D341Med (cell line): ENCODE measurements at places on chromosomes 2 and 18.

DNA sequence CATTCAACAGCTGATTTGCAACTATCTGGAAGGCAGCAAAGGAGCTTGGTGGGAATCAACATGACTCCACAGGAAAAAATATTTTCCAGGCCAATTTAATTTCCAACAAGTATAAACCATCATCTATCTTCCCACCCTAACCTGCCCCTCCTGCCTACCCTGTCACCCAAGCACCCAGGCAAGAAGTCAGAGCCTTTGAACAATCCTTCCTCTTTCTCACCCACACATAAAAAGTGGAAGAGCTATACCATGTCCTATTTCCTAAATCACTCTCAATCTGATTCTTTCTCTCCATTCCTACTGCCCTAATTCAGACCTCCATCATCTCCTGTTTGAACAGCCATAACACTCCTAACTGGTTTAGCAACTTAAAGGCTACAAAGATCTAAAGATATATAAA, 12.7 kb downstream of the SPIRE1 start:
- DNase-seq, result no peak

GRCh38 chr2:232981356-232981755, 31.7 kb downstream of the NGEF start:
- no peak for DNase-seq

- no peak for DNase-seq
Measured at GRCh38 chr2:162267496-162267895, 24.3 kb upstream of the FAP start.

- DNase-seq, result no peak
Measured at GRCh38 chr2:31219131-31219969, 2.0 kb upstream of the CAPN14 start.

DNA sequence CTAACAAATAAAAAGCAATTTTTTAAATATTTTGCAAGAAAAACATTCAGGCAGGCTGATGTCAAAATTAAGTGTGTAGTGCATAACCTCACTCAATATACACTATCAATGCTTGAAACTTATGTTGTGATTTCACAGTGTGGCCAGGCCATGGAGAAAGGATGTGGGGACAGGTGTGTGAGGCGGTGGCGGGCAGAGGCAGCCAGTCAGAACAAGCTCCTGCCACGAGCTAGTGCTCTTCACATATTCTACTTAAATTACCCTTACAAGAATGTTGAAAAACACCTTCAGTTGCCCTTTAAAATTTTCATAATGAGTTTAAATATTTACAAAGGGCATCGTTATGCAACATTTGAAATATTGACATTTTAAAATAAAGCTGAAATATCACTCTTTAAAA, 43.2 kb downstream of the CYB5A start:
- DNase-seq, result no peak

GRCh38 chr2:71702971-71703898, 249.9 kb downstream of the DYSF start:
- no peak for DNase-seq

- no peak for DNase-seq
Measured at GRCh38 chr2:46878886-46879285, 36.7 kb downstream of the MCFD2 start.

GRCh38 chr2:147294825-147295392, 549.9 kb upstream of the ACVR2A start:
- no peak for DNase-seq

- DNase-seq, result peak; percentile 21
Measured at GRCh38 chr2:72605836-72606442, 219.9 kb downstream of the EXOC6B start.

DNA sequence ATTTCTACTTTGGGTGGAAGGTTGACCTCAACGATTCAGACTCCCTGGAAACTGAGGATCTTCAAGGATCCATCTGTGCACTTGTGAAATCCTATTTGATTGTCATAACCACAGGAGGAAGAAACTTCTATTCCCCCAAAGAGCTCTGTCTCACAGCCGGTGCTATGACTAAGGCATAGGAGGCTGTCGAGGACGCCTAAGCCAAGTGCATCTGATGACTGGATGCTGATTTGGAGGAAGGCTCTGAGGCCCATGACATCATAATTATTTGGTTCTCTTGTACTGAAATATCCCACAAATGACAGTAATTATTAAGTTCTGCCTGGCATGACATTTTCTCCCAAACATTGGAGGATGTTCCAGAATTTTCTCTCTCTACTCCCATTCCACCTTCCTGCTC, 13.8 kb upstream of the KCNF1 start:
- DNase-seq, result no peak

DNA sequence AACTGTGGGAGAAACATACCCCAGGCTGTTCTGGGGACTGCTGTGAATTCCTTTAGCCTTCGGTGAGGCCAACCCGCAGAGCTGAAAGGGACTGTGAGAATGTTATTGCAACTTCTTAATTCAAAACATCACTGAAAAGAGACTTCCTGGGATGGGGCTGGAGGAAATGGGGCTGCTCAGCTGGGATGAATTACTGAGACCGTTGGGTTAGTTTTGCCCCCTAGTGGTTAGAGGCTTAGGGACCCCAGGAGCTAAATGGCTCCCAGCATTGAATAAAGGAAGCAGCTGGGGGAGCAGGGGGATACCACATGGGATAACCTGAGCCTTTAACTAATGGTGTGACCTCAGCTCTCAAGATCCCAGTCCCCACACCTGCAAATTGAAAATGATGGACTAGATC, 941.1 kb upstream of the FANCL start:
- peak; percentile 71 for DNase-seq

- peak; percentile 65 for DNase-seq
Measured at GRCh38 chr2:9110893-9111569, 95.6 kb upstream of the ASAP2 start.

DNA sequence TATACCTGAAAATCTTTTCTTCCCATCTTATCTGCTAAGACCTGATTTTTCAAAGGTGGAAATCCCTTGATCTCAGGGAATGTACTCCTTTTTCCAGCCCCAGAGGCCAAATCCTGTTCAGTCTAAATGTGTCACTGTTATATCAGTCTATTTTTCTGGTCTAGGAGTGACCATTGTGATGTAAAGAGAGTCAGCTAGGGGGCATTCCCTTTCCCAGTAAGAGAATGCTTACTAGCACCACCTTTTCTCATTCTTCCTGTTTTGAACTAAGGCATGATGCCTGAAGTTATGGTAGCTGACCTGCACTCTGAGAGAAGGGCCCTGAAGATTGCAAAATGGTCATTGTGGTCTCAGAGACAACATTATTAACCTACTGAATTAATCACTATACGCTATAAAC, 124.1 kb upstream of the XIRP2 start:
- no peak for DNase-seq

- no peak for DNase-seq
Measured at GRCh38 chr2:223759569-223760430, 77.6 kb downstream of the AP1S3 start.

- DNase-seq, result no peak
Measured at GRCh38 chr18:2891526-2892431, 45.0 kb downstream of the EMILIN2 start.

- DNase-seq, result no peak
Measured at GRCh38 chr2:111032721-111033429, 87.8 kb upstream of the BCL2L11 start.

GRCh38 chr18:27685091-27685490, 491.8 kb downstream of the CDH2 start:
- no peak for DNase-seq

DNA sequence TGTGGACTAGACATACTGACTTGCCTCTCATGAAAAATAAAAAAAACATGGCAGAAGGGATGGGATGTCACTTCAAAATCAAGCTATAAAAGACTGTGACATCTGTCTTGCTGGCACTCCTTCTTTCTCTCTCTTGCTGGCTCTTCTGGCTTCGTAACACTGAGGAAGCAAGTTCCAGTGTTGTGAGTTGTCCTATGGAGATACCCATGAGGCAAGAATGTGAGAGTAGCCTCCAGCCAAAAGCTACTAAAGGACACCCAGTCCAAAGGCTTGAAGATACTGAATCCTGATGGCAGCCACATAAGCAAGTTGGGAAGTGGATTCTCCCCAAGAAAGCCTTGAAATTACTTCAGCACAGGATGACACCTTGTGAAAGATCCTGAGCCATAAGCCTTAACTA, 376.1 kb upstream of the TMEFF2 start:
- DNase-seq, result no peak

- no peak for DNase-seq
Measured at GRCh38 chr2:38233231-38233983, 143.7 kb downstream of the ATL2 start.

DNA sequence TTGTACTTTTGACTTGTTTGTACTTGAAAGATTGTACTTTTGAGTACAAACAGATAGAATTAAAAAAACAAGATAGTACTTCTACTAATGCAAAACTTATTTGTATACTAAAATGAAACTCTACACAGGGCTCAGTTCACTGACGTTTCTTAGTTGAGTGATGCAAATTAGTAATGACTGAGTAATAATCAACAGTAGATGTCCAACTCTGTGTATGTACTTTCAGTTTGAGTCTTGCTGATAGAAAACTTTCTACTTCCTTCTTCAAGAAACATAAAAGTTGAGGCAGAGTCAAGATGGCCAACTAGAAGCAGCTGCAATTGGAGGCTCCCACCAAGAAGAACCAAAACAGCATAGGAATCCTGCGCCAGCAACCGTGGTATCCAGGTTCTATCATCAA, 585.0 kb downstream of the NR4A2 start:
- no peak for DNase-seq

DNA sequence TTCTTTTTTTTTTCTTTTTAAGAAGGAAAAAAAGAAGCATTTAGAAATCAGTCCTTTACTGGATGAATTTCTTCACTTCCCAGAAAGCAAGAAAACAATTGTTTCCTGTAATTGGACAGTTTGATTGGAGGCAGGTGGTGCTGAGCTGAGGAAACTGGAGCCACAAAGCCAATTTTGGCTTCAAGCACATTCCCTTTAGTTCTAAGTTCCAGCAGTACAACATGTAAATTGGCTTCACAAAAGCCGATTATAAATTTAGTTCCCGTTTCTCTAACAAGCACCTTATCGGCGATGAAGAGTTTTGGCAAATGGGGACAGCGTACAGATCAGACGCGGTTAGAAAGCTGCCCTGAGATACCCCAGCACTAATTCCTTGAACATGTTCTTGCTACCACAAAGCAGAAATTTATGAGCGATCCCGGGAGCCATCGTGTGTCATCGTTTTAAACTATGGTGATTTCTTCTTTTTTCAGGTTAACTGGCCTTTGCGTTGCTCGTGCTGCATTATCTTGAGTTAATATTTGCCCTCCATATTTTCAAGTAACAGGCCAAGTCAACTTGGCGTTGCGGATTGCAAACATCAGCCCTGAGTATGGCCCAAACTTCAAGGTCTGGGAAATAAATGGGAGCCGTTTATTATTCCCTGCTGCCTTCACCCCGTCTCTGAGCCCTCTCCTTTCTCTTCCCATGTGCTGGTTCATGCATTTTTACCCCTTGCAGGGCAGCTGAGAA, 190.4 kb upstream of the ID2 start:
- DNase-seq, result no peak

DNA sequence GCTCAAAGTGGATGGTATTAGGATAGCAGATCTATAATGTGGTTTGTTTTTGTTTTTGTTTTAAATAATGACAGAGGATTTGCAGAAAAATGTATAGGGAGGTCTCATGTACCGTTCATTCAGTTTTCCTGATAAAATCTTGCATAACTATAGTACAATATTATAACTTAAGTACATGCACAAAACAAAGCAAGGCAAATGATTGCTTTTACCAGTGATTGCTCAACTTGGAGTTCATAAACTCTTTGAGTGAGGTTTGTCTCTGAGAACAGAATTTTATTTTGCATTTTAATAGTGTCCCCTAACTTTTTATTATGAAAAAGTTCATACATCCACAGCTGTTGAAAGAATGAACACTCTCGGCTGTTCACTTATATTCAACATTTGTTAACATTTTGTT, 96.6 kb downstream of the MAP4K4 start:
- no peak for DNase-seq

GRCh38 chr2:235640926-235641723, 147.3 kb downstream of the AGAP1 start:
- no peak for DNase-seq

DNA sequence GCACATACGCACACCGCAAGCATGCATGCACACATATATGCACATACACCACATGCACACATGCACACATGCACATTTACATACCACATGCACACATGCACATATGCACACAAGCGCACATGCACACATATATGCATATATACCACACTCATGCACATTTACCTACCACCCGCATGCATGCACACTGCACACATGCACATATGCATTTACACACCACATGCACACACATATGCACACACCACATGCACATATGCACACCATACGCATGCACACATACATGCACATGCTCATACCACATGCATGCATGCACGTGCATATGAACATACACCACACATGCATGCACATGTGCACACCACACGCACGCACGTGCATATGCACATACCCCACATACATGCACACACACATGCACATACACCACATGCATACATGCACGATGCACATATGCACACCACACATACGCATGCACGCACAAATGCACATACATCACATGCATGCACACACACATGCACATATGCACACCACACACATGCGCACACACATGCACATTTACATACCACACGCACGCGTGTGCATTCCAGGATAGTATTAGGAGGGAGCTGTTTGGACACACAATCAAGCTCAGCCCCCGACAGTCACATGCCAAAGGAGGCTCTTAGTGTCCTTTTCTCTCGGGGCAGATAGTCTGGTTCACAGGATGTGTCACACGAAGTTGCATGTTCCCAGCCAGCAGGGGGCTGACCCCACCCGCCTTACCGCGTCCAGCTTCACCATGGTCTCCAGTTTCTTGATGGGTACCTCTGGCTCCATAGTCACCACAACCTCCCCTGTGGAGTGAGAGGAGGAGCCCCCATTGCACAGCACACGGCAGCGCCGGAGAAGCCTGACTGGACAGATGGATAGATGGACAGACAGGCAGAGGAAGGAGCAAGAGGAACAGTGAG, 5.9 kb downstream of the OTOF start:
- no peak for DNase-seq

DNA sequence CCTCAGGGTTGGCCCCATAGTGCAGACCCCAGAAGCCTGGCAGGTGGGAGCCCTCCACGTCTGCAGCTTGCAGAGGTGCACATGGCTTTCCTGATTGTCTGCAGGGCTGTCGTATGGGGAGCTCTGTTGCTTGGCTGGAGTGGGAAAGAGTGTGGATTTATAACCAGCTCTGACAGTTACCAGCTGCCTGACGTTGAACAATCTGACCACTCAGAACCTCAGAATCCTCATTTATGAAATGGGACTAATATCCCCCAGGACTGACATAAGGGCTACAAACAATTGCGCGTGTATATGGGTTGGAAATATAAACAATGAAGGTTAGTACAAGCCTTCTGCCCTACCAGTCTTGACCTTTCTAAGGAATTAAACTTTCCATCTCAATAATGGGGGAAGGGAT, 13.9 kb upstream of the PXDN start:
- DNase-seq, result no peak

GRCh38 chr2:105645938-105646773, 98.6 kb upstream of the NCK2 start:
- no peak for DNase-seq

GRCh38 chr2:88180605-88181240, 10.6 kb downstream of the THNSL2 start:
- no peak for DNase-seq
